ENCODE measurements at places on chromosomes 6 and 20. TPM values are rescaled to one million over a fixed set of nuclear protein-coding genes. Genes with fewer than 3 reads are reported as not detected.

- DNase-seq: no peak
- H3K27me3 ChIP-seq: peaks cover 16% of the 10 kb centered on the region
- H3K4me3 ChIP-seq: no peak overlapping the region
- no peaks in the 10 kb centered on the region for H3K36me3 ChIP-seq
These were observed 754.6 kb upstream of the MAP3K7 start for GRCh38 chr6:91341473-91341872.

GRCh38 chr6:167750956-167751358, 75.8 kb upstream of the AFDN start:
- no peak overlapping the region for H3K4me3 ChIP-seq
- no peak overlapping the region for H3K27ac ChIP-seq
- peaks cover 16% of the 10 kb centered on the region for H3K4me1 ChIP-seq
- H3K36me3 ChIP-seq: no peaks in the 10 kb centered on the region
- no peak for DNase-seq

GRCh38 chr20:56932575-56933330, 303.6 kb downstream of the TFAP2C start:
- H3K27me3 ChIP-seq: peaks cover 24% of the 10 kb centered on the region
- H3K36me3 ChIP-seq: no peaks in the 10 kb centered on the region
- no peak overlapping the region for H3K27ac ChIP-seq
- no peak overlapping the region for H3K4me3 ChIP-seq

GRCh38 chr6:6494677-6495076, 93.8 kb upstream of the LY86 start:
- no peak for DNase-seq
- H3K4me3 ChIP-seq: no peak overlapping the region
- no peaks in the 10 kb centered on the region for H3K4me1 ChIP-seq
- H3K27me3 ChIP-seq: peaks cover 33% of the 10 kb centered on the region
- no peaks in the 10 kb centered on the region for H3K36me3 ChIP-seq

- H3K4me1 ChIP-seq: peaks cover 14% of the 10 kb centered on the region
- no peaks in the 10 kb centered on the region for H3K36me3 ChIP-seq
- peak within 1 kb of the TSS; percentile 76 for H3K4me3 ChIP-seq
- H3K27me3 ChIP-seq: peaks cover 5% of the 10 kb centered on the region
- peak; percentile 71 for DNase-seq
- peak within 1 kb of the TSS; percentile 90 for H3K27ac ChIP-seq
These were observed at the start of gene LRP11 for GRCh38 chr6:149863698-149864577. Gene LRP11, minus strand, starts transcription at chr6:149864359. Its CDS starts 339 bp downstream, at chr6:149864020.

DNA sequence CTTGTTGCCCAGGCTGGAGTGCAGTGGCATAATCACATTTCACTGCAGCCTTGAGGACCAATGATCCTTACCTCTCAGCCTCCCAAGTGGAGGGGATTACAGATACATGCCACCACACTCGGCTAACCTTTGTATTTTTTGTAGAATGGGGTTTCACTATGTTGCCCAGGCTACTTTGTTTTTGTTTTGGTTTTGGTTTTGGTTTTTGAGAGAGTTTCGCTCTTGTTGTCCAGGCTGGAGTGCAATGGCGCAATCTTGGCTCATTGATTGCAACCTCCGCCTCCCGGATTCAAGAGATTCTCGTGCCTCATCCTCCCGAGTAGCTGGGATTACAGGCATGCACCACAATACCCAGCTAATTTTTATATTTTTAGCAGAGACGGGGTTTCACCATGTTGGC, 105.5 kb downstream of the BMP7 start:
- no peaks in the 10 kb centered on the region for H3K36me3 ChIP-seq
- H3K4me3 ChIP-seq: no peak overlapping the region
- H3K4me1 ChIP-seq: no peaks in the 10 kb centered on the region
- DNase-seq: no peak

- peaks cover 13% of the 10 kb centered on the region for H3K4me1 ChIP-seq
- no peak overlapping the region for H3K27ac ChIP-seq
- H3K4me3 ChIP-seq: no peak overlapping the region
- no peaks in the 10 kb centered on the region for H3K27me3 ChIP-seq
- H3K36me3 ChIP-seq: no peaks in the 10 kb centered on the region
- DNase-seq: no peak
These were observed 300.4 kb upstream of the MARCKS start for GRCh38 chr6:113556775-113557174.

- H3K4me1 ChIP-seq: peaks cover 12% of the 10 kb centered on the region
- DNase-seq: no peak
- H3K27ac ChIP-seq: no peak overlapping the region
- H3K4me3 ChIP-seq: no peak overlapping the region
- no peaks in the 10 kb centered on the region for H3K27me3 ChIP-seq
These were observed 136.4 kb upstream of the SALL4 start for GRCh38 chr20:51938559-51939258.

DNA sequence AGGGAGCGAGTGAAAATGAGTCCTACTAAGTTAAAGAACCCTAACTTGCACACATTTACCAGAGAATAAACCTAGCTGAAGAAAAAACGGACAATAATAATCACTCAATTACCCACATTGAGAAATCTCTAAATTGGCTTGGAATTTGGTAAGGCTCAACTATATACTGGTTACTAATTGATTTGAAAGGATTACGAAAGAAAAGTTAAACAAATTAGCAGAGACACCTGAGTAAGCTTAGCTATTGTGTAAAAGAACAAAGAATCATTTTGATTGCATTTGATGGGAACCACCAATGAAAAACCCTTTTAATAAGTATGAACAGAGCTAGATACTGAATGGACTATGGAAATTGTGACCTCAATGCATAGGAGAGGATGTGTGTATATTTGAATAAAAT, 118.6 kb upstream of the ADGRF1 start:
- H3K4me3 ChIP-seq: no peak overlapping the region
- H3K4me1 ChIP-seq: no peaks in the 10 kb centered on the region
- no peak overlapping the region for H3K27ac ChIP-seq
- DNase-seq: no peak
- H3K27me3 ChIP-seq: no peaks in the 10 kb centered on the region

Gene DYNLT2
- total RNA-seq: 2.4 TPM

Gene TFAP2D
- not detected for total RNA-seq

Data from mesothelial cell of epicardium (in vitro differentiated cells).